ENCODE measurements at places on chromosomes 13 and 19.

DNA sequence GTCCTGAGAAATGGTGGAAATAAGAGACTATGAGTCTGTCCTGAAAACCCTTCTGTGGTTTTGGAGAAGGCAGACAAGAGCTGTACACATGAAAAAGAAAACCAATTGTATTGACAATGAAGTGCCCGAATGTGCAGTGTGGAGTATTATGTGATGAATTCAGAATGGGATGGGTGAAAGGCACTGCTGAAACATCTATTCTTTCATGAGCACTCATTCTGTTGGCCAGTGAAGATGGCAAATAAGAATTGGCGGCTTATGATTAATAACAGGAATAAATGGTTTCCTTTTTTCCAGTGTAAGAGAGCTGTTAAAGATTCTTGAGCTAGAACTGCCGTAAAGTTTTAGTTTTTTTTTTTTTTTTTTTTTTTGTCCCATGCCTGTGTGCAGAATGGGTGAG is 5.7 kb downstream of the POLR1D start:
- DNase-seq, result no peak

DNA sequence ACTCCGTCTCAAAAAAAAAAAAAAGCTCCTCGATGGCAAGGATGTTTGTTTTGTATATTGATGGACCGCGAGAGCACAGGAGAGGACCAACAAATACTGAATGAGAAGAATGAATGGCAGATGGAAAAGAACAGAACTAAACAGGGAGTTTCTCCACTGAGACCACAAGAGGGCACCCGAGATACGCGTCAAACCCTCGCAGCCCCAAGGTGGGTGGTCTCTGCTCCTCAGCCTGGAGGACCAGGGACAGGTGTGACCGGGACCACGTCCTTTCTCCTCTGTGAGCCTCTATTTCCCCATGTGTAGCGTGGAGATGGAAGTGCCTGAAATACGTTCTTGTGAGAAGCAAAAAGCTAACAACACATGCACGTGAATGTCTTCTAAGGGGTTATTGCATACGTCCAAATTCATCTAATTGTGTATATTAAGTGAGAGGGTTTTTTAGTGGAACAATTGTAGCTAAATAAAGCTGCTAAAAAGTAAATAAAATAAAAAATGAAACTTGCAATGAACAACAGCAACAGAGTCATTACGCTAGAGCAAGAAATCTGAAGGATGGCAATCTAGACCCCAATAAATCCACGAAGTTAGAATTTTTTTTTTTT is 8.3 kb upstream of the CDC42EP5 start:
- DNase-seq, result peak; percentile 70

DNA sequence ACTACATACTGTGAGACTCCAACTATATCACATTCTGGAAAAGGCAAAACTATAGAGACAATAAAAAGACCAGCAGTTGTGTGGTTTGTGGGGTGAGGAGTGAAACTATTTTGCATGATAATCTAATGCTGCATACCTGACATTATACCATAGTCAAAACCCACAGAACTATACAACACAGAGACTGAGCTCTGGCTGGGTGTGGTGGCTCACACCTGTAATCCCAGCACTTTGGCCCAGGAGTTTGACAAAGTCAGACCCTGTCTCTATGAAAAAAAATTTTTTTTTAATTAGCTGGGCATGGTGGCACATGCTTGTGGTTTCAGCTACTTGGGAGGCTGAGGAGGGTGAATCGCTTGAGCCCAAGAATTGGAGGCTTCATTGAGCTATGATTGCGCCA is 11.9 kb downstream of the ZNF541 start:
- DNase-seq, result no peak

- peak; percentile 1 for DNase-seq
Observed at GRCh38 chr13:31282741-31283455, 83.1 kb downstream of the B3GLCT start.

- DNase-seq, result peak; percentile 75
Observed at GRCh38 chr19:571566-571974, 826 bp upstream of the BSG start.

DNA sequence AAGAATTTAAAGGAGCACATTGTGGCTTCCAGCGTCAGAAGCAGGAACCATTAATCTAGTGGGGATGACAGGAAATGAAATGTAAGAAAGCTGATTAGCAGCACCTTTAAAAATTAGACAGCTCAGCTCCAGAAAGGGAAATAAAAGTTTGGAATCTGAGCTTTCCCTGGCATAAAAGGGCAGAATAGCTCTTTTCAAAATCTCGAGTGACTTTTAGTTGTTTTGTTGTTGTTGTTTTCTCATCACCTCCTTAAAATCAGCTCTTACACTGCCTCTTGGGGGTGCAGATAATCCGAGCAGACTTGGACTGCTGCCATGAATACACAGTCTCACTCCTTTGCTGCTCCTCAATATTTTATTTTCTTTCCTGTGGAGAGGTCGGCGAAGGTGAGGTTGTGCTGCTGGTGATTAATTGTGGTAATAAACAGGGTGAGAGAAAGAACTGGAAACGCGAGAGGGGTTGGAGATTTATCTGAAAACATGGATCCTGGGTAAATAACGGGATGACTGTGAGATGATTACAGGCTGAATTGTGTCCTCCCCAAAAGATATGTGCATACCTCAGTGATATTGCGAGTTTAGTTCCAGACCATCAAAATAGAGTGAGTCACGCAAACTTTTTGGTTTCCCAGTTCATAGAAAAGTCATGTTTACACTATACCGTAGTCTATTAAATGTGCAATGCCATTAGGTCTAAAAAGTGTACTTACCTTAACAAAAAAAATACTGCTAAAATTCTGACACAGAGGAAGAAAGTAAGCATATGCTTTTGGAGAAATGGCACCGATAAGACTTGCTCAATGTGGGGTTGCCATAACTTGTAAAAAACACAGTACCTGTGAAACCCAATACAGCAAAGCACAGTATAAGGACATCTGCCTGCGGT is 787.7 kb downstream of the UQCRFS1 start:
- no peak for DNase-seq

DNA sequence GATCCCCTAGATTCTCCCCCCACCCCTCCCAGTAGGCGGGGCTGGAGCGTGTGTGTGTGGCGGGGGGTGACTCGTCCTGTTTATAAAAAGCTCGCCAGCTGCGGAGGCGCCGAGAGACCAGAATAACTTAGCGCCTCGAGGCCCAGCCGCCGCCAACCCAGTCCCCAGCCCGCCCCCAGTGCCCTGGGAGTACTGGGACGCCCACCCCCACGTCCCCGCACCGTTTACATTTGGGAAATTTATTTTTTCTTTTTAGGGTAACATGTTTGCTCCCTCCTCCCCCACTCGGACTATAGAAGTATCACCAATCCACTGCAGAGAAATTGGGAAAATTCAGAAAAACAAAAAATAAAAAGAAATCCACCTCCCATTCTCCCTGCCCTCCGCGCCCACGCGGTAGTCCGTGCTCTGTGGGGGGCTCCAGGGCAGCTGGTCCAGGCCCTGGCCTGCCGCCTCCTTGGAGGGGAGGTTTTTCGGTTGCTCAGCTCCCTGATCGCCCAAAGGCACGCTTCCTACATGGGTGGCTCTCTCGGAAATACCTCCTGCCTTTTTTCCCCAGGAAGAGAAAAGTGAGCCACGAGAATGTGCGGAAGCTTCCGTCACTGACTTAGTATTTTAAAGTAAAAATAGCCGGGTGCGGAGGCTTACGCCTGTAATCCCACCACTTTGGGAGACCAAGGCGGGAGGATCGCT is 1.5 kb upstream of the RAB3A start:
- DNase-seq, result peak; percentile 86

GRCh38 chr13:48862572-48862971 is 113.1 kb upstream of the FNDC3A start:
- DNase-seq, result no peak

DNA sequence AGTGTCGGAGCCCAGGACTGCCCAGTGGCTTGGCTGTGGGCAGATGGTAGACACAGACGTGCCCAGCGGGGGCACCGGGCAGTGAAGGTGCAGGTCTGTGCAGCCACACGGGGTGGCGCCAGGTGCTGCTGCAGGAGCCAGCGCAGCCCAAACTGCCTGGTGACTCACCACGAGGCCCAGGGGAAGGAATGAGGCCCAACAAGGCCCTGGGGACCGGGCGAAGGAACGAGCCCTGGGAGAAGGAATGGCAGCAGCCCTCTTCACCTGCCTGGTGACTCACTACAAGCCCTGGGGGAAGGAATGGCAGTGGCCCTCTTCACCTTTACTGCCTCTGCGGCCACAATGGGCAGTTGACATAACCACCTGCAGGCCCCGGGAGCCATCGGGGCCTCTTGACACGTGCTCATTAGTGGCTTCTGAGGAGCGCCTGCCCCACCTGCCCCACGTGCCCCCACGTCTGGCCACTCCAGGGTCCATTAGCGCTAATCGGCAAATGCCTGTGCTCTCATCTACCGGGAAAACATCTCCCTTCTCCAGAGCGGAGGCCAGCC is 9.3 kb downstream of the MED16 start:
- peak; percentile 84 for DNase-seq

Measured in NCI-H69 (cell line).